ENCODE measurements at places on chromosomes 2 and 18. TPM values are rescaled to one million over a fixed set of nuclear protein-coding genes. Genes with fewer than 3 reads are reported as not detected.

GRCh38 chr2:127107622-127107999, 657 bp upstream of the BIN1 start:
- H3K4me3 ChIP-seq: peak overlapping the region; percentile 93
- no peaks in the 10 kb centered on the region for H3K36me3 ChIP-seq
- no peak overlapping the region for H3K27ac ChIP-seq

The ASB18 gene
- not detected for total RNA-seq

DNA sequence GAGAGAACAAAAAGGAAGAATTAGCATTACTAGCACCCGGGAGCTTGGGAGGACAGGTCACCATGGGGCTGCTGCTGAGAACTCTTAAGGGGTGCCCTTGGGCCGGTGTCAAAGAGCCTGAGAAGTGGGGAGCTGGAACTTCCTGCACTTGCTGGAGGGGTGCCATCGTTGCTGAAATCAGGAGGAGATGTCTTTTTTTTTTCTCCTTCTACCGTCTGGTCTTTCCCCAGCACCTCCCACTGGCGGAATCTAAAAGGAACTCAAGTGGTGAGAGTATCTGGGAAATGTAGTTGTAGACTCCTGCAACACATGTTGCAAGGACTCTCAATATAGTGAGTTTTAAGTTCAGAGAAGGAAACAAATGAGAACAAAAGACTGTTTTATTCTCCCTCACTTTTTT, 6.1 kb upstream of the AMMECR1L start:
- no peak for DNase-seq
- H3K27ac ChIP-seq: no peak overlapping the region
- H3K27me3 ChIP-seq: no peaks in the 10 kb centered on the region
- H3K4me1 ChIP-seq: peaks cover 18% of the 10 kb centered on the region
- H3K4me3 ChIP-seq: no peak overlapping the region

DNA sequence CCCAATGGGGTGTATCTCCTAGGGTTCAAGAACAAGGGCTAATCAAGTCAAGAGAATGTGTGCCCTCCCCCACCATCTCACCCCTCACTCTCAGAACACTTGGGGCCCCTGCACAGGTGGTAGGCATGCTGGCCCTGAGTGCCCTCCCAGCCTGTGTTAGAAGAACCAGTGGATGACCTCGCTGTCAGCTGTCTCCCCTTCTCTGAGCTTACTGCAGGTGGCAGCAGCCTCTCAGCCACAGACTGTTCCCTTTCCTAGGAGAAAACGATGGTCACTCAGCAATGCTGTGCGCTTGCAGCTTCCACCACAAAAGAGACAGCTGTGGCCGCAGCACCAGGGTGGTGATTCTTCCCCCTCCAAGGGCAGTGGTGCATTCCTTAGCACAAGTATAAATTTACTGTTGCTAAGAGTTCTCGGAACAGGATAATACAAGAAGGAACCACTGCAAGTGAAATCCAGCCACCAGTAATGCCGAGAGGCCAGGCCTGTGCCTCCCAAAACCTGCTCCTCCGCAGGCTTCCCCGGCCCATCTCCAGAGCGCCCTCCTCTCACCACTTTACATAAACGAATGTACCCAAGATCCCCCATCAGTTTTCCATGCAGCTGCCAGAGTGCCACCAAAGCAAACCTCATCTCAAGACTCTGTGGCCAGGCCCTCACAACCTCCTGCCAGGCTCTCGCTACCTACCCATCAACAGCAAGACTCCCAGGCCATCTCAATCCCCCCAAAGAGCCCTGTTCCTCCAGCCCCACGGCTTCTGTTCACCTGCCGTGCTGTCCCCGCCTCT, 935 bp upstream of the RAMP1 start:
- DNase-seq: peak; percentile 48
- H3K4me3 ChIP-seq: peak overlapping the region; percentile 87
- H3K36me3 ChIP-seq: no peaks in the 10 kb centered on the region
- no peak overlapping the region for H3K27ac ChIP-seq
